ENCODE measurements at places on chromosomes 2 and 18.
A peak's percentile ranks its signal among the peaks of the same experiment; 100 is the strongest.

DNA sequence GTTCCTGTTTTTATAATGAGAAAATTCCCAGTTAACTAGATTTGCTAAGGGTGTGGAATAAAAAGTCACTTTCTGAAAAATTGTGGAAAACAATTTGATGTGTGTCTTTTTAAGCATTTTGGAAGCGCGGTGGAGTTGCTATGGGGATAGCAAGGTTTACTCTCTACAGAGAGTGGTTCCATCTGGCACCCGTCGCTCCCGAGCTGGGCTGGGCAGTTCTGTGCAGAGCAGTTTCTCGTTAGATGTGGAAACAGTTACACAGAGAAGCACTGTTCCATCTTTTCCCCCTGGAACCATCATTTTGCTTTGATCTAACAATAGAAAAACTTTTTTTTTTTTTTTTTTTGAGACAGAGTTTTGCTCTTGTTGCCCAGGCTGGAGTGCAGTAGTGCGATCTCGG, 17.4 kb downstream of the LDLRAD4 start:
- no peak for DNase-seq

GRCh38 chr2:128639120-128639477, 320.4 kb upstream of the HS6ST1 start:
- DNase-seq, result no peak

- peak; percentile 48 for DNase-seq
These were observed 209.2 kb upstream of the SYT4 start for GRCh38 chr18:43486462-43486861.

DNA sequence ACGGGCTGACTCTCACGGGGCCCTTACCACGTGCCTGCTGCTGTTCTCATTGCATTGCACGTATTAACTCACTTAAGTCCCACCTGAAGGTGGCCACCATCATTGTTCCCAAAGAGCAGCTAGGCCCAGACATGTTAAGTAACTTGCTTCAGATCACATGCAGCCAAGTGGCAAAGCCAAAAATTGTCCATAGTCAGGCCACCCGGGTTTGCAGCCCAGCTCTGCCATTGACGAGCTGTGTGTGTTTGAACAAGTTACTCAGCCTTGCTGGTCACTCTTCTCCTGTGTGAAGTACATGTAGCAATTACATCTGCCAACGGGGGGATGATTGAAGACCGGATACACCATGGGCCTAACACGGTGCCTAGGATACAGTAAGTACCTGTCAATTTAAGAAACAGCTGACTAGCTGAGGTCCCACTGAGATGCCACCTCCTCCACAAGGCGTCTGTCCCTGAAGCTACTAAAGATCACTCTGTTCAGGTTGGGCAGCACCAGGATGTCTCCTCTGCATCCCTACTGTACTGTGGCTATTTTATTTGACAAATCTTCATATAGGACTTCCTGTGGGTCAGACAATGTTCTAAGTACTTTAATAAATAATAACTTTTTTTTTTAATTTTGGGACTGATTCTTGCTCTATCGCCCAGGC, 154.2 kb upstream of the MYCN start:
- no peak for DNase-seq

DNA sequence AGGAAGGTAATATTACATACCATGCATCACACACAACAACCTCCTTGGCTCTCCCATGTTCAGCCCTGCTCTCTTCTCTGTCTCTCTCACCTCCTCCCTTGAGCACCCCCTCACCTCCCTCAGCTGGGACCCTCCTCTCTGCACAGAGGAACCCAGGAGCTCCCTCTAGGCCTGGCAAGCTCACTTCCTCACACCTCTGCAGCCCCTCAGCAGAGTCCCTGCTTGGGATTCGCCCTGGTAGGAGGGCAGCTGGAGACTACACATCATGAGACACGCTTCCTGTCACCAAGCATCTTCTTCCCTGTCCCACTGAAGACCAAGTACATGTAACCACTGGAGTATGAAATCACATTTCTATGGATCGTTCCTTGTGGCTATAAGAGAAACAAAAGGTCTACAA, 51.0 kb downstream of the ADD2 start:
- no peak for DNase-seq

DNA sequence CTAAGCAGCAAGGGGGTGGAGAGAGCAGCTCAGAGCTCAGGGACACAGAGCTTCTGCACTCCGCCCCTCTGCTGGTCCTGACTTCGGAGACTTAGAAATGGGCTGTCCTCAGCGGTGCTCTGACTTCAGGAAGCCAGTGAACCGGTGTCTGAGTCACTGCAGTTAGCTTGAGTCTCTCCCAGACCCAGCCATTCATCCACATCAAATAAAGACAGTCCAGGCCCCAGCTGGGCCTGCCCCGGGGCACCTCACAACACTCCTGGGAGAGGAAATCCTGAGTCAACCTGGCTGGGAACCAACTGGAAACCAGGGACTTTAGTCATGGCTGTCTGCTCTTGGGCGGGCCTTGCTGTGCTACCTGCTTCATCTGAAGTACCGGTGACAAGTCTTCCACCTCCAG, 5.4 kb upstream of the ITGB6 start:
- no peak for DNase-seq

- DNase-seq, result no peak
These were observed 10.1 kb downstream of the GPR35 start for GRCh38 chr2:240635121-240635997.

DNA sequence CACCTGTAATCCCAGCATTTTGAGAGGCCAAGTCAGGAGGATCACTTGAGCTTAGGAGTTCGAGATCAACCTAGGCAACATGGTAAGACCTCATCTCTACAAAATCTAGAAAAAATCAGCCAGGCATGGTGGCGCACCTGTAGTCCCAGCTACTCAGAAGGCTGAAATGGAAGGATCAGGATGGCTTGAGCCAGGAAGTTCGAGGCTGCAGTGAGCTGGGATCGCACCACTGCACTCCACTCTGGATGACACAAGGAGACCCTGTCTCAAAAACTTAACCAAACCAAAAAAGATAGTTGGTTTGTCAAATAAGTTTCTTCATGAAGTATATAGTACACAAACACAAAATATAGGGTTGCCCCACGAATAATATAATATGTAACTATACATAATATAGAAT, 197.6 kb downstream of the DPP4 start:
- no peak for DNase-seq

GRCh38 chr2:26459991-26460612, 17.8 kb downstream of the OTOF start:
- no peak for DNase-seq

DNA sequence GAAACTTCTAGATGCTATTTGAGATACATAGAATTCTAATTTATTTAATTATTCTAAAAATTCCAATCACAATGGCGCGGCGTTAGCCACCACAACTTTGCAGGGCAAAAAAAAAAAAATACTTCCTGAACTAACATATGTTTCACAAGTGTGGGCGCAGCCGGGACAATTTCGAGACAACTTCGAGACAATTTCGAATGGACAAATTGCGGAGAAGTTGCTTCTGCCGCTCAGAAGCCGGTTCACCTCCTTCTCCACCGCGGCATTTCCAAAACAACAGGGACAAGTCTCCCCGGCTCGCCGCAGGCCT, 842 bp downstream of the PAX3 start:
- DNase-seq, result no peak

GRCh38 chr2:8646731-8647461, 35.0 kb upstream of the ID2 start:
- no peak for DNase-seq

- no peak for DNase-seq
These were observed 945.7 kb upstream of the LRRTM1 start for GRCh38 chr2:81250270-81250669.

DNA sequence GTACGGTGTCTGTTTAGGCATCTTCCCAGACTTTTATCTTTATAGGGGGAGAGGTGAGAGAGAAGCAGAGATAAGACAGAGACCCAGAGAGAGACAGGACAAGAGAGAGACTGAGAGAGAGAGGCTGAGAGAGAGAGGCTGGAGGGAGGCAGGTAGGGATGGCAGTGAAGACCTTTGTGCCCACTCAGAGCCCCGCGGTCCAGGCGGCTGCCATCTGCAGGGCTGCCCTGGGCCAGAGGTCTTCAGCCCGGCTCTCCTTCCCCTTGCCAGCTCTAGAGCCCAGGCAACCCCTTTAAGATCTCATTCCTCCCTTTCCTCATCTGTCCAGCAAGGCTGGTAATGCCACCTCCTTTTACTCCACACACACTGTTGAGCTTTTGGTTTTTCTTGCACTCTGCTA, 610.0 kb downstream of the GALR1 start:
- DNase-seq, result no peak

DNA sequence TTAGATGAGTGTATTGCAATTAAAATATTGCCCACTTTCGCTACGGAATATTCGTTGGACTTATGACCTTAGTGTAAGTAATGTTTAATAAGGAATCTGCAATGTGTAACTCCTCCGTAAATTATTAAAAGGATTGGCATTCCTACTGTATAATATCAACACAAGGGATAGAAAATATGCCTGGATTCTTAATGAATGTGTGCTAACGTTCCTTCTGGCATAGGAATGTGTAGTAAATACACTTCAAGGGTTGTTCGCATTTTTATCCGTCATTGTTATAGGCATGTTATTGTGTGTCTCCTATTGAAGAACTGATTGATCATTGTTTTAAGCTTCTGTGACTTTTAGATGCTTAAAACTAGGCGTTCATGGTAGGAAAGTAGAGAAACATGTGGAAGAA, 134.5 kb downstream of the NEDD4L start:
- DNase-seq, result no peak

GRCh38 chr2:195622966-195623365, 34.1 kb upstream of the SLC39A10 start:
- DNase-seq, result no peak

DNA sequence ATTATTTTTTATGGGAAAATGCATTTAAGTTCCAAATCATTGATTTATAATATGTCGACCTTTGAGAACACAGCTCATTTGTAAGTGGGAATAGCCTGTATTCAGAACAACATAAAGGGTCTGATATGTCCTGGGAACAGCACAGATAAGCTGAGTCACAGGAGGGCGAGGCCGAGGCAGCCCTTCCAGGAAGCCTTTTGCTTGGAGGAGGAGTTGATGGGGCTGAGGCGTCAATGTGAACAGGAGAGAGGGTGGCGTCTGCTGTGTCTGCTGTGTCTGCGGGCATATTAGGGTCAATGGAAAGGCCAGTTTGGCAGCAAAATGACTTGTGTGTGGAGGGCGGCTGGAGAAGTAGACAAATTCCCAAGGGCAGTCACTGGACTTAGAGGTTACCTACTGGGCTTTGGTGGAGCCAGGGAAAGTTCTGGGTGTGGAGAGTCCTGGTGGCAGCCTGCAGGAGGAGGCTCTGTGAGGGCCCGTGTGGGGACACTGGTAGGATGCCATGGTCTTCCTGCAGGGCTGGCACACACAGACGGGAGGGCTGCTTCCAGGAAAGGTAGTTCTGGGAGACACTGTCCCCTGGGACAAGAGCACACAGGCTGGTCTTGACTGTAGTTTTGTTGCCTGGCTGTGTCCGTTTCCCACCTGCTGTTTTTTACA, 128.1 kb downstream of the GLI2 start:
- DNase-seq, result no peak

- DNase-seq, result no peak
These were observed 44.0 kb upstream of the UBE2F start for GRCh38 chr2:237922641-237923361.

DNA sequence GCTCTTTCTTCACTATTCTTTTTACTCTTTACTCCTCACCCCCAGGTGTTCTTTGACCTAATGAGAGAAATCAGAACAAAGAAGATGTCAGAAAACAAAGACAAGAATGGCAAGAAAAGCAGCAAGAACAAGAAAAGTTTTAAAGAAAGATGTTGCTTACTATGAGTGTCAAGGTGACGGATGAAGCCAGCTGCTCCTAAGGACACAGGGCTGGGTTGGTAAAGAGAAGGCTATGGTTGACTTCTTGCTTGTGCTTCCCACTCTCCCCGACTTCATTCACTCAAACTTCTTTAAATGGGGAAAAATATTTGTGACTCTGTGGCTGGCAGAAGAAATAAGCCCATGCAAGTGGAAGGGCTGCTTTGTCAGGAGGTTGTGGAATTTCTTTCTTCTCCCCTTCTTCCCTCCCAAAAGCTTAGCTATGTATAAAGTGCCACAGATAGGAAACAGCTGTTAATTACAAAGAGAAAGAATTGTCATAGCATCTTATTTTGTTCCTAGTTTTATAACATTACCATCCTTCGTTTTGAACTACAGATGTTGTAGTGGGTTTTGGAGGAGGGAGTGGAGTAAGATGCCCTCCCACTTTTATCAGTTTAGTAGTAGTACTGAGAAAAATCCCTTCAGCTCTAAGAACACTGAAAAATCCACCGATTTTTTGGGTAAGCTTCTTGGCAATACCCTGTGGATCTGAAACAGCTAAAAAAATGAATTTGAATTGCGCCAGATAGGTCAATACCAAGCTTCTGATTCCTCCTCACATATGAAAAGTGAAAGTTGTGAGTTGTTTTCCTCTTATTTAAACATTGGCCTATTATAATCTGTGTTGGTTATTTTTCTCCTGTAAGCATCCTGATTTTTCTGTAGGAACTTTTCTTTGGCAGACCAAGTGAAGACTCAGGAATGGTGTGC, 40.7 kb downstream of the RALB start:
- DNase-seq, result no peak

DNA sequence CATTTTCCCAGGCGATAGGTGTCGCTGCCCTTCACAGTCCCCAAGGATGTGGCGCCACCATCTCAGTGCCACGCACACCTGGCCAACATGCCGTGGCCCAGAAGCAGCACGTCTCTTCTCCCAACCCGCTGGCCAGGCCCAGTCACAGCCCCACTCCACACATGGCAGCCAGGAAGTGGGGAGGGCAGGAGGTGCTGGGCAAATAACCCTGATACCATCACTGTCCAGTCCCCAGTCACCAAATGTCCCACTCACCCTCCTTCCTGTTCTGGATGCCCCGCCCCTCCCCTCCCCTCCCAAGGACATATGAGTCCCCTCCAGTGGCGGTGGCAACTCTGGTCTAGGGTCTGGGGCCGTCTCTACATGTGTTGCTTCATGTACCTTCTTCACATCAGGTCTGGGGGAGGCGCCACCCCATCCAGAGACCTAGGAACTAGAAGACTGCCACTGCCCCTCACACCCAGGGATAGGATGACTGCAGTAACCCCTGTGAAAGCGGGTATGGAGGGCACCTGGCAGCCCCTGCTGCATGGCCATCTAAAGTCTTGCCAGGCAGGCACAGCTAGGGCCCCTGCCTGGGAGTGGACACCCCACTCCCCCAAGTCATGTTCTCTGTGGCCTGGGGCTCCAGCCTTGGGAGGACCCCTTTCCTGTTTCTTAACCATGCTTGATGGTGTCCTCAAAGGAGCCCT, 7.3 kb upstream of the CAPN10 start:
- DNase-seq, result no peak

- DNase-seq, result no peak
These were observed 533.8 kb downstream of the FBXO15 start for GRCh38 chr18:73613706-73614340.

GRCh38 chr2:151113318-151113717, 148.3 kb downstream of the RBM43 start:
- no peak for DNase-seq

GRCh38 chr2:119025013-119025412, 83.0 kb downstream of the MARCO start:
- DNase-seq, result no peak

GRCh38 chr18:76456018-76456750, 38.9 kb downstream of the ZNF516 start:
- DNase-seq, result no peak

DNA sequence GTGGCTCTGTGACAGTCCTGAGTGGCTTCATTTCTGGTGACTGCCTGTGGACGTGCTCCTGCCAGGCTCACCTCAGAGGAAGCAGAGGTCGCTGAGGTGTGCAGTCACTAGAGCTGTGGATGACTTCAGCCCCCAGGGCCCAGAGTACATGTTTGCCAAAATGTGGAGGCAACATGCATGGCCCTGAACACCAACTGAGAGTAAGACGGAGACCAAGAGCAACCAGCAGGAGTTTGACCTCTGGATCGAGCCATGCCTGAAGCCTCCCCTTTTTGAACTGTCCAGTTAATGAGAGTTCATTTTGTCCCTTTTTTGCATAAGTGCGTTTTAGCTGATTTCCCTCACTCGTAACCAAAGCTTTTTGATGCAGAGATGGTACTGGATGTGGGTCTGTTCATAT, 184.9 kb downstream of the RTP5 start:
- DNase-seq, result no peak
